ENCODE measurements at places on chromosomes 4 and X. TPM values are rescaled to one million over a fixed set of nuclear protein-coding genes. Genes with fewer than 3 reads are reported as not detected.

The PAGE1 gene
- total RNA-seq: not detected

The ATG4A gene
- 8.4 TPM for total RNA-seq

The OTUD6A gene
- total RNA-seq: not detected

The FAM47A gene
- total RNA-seq: not detected

The MAGIX gene
- 1.9 TPM for total RNA-seq

The MAGEA1 gene
- 0.11 TPM for total RNA-seq

The SRPX gene
- 8.8 TPM for total RNA-seq

The EDA gene
- 0.54 TPM for total RNA-seq

The PPEF1 gene
- total RNA-seq: 1.5 TPM

The SMARCAD1 gene
- 13.4 TPM for total RNA-seq

The FRAS1 gene
- total RNA-seq: 3.2 TPM

The GPRASP3 gene
- total RNA-seq: 2.9 TPM

The PHOX2B gene
- total RNA-seq: 0.02 TPM

The TBX22 gene
- not detected for total RNA-seq

The FHIP1A gene
- 0.06 TPM for total RNA-seq
